ENCODE measurements at places on chromosomes 1 and 21.

DNA sequence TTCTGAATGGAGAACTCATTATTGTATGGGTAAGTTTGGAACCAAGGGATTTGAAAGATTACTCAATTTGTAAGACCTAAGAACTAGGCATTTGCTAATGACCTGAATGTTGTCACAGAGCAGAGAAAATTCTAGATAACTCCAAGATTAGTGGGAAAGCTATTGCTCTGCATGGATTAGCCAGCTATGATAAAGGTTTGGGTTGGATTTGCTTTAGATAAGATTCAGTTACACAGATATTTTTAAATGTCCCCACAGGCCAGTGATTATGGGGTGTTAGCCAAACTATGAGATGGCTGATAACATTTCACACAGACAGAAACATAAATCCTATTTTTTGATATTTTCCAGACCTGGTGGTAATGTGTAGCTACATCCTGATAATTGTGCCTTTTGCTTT lies 88.2 kb downstream of the NTPCR start:
- no peak for DNase-seq

DNA sequence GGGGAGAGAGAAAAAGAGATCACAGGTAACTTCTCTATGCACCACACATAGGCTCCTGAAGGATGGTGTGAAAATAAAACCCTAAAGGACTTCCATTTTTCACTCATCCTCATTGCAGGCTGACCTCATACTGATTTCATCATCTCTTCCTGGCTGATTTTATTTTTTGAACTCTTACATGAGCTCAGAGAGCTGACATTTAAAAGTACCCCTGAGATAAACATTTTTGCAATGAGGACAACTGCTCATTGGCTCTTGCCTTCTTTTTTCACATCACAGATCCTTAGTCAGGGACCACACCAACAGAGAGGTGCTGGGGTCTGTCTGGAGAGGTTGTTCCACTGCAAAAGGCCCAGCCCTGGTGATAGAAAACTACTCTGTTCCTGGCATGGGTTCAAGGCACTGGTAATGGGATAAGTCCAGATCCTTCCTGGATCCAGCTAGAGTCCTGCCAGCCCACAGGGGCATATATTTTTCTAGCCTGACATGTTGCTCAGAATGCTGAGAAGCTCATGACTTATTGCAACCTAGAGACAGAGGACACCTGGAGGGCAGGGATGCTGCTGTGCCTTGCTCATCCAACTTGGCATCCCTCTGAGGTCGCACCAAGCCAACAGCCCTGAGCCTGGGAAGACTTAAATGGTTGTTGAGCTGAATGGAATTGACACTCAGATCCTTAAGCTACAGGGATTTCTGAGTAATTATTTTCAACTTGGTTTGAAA lies 360.0 kb downstream of the HHAT start:
- no peak for DNase-seq

DNA sequence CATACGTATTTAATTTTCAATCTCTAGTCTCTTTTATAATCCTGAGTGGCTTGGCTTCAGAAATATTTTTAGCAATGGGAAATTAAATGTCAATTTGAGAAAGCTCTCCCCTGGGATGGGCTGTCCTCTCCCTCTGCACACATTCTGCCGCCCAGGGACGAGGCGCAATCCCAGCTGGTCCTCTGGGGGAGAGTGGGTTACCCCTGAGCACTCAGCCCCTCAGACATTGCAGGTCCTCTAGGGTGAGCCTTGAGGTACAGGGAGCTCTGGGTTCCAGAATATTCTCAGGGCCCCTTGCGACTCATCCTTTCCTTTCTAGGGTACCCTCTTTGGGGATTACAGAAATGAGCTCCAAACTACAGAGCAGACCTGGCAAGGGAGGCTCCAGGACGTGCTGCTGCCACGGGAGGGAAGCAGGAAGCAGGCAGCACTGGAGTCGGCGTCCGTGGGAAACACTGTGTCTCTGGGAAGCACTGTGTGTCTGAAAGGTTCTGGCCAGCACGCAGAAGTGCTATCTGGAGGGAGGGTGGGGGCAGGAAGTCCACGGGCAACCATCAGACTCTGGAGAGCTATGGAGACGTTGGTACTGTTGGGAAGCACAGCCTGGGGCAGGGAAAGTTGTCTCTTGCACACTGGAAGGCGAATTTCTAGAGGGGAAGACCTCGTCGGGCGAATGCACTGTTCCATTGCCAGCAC lies 343.3 kb upstream of the VAMP3 start:
- peak; percentile 18 for DNase-seq

- DNase-seq: no peak
Observed at GRCh38 chr1:192959657-192960186, 99.4 kb downstream of the UCHL5 start.

All from left ventricle myocardium superior (tissue), 1 donor.